ENCODE measurements at places on chromosomes 6 and 20.

- DNase-seq, result no peak
Observed at GRCh38 chr20:56200456-56200855, 48.1 kb upstream of the MC3R start.

- DNase-seq, result no peak
Observed at GRCh38 chr20:51193066-51193772, 170.3 kb upstream of the KCNG1 start.

GRCh38 chr6:10763006-10763405, 15.4 kb downstream of the TMEM14B start:
- DNase-seq, result no peak

- DNase-seq, result no peak
Observed at GRCh38 chr20:55386686-55387085, 618.6 kb downstream of the CBLN4 start.

DNA sequence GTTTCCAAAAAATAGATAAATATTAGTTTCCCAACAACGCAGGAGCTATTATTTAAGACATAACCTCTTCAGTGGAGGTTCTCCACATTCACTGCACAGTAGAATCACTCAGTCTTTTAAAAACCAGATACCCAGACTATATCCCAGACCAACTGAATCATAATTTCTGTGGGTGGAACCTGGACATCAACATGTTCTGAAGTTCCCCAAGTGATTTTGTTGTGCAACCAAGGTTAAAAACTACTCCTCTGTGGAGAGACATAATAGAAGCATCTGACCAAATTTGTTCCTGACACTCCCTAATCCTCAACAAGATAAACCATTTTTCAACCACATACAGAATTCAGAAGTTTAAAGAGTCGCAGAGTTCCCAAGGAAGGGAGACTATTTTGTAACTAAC, 42.3 kb downstream of the STK38 start:
- no peak for DNase-seq

GRCh38 chr6:47447722-47448121, 29.9 kb upstream of the CD2AP start:
- no peak for DNase-seq

DNA sequence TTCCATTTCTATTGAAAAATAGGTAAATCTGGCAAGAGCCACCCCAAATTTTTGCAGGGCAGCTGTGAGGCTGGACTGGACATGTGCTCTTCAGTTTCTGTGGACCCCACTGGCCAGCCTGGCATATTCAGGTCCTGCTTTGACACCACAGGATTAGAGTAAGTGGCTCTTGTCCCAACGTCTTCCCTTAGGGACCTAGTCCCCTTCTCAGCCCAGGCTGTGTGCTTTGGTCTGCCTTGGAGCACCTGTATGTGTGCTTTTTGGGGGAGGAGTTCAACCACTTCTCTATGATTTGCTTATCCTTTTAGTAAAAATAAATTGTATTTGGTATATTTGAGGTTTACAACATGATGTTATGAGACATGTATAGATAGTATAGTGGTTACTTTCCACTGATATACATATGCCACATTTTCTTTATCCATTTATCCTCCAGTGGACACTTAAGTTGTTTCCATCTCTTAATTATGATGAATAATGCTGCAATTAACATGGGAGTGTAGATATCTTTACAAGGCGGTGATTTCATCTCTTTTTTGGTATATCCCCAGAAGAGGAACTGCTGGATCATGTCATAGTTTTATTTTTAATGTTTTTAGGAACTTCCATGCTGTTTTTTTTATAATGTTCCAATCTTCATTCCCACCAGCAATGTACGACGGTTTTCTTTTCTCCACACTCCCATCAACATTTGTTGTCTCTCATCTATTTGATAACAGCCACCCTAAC, 167.8 kb upstream of the UST start:
- no peak for DNase-seq

DNA sequence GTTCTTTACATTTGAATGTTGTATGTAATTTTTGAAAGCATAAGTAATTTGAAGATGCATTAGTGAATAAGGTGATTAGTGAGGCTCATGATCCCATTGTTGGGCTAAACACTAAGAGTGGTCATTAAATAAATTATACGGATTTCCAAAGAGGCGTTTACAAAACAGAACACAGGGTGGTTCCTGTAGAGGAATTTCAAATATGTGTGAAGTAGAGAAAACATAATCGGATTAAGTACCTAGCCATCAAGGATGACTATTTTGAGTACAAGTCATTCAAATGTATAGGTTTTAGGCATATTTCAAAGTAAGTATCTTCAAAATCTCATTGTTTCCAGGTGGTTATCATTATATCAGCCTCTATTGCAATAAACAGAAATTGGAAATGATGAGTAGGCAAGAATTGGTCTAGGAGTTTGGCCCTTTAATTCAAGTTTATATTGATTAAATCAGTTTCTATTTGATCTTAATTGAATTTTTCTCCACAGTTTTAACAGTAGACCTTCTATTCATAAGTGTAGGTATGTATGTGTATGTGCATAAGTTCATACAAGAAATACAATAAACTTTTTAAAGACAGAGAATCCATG, 94.8 kb downstream of the MYLK4 start:
- no peak for DNase-seq

DNA sequence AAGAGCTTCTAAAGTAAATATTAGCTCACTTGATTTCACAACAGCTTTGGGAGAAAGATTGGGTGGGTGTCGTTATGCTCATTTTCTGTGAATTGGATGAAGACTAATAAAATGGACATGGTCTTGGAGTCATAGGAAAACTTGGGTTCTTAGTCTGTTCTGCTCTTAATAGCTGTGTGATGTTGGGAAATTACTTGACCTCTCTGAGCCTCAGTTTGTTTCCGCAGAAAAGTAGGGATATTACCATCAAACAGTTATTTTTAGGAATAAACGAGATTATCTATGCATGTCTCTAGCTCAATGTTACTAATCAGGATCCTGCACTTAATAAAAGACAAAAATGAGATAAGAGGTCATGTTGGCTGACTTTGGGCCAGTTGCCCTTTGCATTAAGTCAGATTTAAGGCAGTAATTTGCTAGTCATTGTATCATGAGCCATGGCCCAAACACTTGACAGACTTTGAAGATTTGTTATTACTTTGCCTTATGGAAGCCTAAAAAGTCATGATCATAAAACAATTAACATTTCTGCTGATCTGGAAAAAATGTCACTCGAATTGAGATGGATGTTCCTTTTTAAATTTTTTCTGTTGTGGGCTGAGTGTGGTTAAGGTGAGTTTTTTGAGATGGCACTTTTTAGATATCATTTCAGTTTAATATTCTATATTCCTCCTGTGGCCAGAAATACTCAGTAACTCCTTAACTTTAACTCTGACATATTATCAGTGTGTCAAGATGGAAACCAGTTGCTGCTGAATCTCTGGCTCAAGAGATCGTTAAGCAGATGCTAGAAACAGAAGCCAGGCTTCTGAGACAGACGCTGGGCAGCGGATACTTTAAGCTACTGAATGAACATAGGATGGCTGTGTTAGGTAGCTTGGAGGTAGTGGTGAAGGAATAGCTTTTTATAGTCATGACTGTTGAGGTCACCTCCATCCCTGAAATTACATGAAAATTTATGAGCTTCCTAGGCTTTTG, 291.6 kb downstream of the PHF3 start:
- no peak for DNase-seq

Measured in hepatocyte (in vitro differentiated cells).